ENCODE measurements at places on chromosomes 16 and 17.
A peak's percentile ranks its signal among the peaks of the same experiment; 100 is the strongest.

DNA sequence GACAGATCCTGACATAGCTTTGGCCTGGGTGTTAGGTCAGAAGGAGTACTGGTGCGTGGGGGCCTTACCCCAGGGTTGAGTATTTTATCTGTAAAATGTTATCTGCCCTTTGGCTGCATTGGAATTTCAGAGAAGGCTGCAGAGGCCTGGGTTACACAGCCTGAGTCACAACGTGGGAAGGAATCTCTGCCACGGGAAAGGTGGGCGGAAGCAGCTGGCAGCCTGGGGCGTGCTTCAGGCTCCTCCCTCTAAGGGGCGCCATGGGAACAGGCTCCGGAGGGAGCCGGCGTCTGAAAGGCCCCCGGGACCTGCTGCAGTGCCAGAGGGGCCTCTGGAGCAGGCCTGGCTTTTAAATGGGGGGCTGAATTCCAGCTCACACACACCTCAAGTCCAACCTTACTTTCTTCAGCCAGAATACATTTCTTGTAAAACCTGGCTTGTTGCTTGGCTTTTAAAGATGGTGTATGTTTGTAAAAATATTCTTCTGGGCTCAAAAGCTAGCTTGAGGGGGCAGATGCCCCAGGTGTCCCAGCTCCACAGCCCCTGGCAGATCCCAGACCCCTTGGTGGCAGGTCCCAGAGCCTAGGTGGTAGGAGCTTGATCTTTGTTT is 142.2 kb downstream of the RAB11FIP4 start:
- DNase-seq: no peak

- no peak for DNase-seq
These were observed at the start of gene CDH5 for GRCh38 chr16:66366433-66367299. Gene CDH5, plus strand, starts transcription at chr16:66366691. Its CDS starts 12,647 bp downstream, at chr16:66379338.

GRCh38 chr16:67613808-67614207 is 31.1 kb upstream of the CARMIL2 start:
- no peak for DNase-seq

GRCh38 chr16:51818342-51818944 is 667.4 kb upstream of the SALL1 start:
- DNase-seq: peak; percentile 5

- peak; percentile 9 for DNase-seq
These were observed 29.4 kb downstream of the HLF start for GRCh38 chr17:55294042-55294751.

DNA sequence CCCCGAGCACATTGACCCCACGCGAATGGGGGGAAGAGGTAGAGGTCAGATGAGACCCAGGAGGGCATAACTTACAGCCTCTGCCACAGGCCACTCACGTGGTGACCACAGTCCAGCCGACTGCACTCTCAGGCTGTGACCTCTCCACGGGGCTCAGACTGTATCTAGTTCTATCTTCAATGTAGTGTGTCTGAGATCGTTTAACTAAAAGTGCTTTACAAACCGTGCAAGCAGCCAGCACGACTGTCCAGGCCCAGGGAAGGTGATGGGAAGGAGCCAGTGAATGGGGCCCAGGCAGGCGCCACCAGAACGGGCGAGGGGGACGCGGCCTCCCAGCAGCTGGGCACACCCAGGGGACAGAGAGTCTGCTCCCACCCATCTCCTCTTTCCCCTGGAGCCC is 108.6 kb downstream of the ANKRD11 start:
- DNase-seq: no peak

DNA sequence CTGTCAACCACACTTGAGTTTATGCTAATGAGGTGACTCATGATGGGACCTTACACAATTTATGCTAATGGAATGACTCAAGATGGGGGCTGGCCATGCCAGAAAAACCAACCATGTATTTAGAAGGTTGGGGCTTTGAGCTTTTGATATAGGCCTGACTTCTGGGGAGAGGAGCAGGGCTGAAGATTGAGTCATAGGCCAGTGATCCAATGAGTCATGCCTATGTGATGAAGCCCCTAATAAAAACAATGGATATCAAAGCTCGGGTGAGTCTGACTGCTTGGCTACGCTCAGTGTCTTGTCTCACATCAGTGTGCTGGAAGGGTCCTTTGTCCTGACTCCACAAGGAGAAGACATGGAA is 7.3 kb downstream of the MFSD6L start:
- peak; percentile 51 for DNase-seq

- no peak for DNase-seq
These were observed 253.6 kb downstream of the C16orf95 start for GRCh38 chr16:87063543-87063942.

DNA sequence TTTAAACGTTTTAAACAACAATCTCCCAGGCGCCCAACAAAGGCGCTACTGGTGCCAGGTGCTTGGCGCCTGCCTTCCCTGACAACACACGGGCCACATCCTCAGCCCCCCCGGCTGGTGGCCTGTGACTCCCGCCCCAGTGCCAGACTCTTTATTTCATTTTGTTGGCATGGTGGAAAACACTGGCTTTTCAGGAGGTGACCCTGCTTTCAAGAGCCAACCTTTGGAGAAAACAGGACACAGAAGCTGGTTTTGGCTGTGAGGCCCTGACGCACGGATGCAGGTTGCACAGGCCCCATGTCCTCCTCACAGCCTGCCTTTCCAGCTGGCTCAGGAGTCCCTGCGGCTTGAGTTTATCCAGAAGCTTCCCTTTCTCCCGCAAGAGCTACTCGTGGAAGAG is 100.0 kb downstream of the METRNL start:
- DNase-seq: no peak

- DNase-seq: no peak
These were observed 26.6 kb upstream of the ATP2C2 start for GRCh38 chr16:84341528-84342295.

- no peak for DNase-seq
These were observed 3.5 kb downstream of the ZNF213 start for GRCh38 chr16:3138342-3138741.

DNA sequence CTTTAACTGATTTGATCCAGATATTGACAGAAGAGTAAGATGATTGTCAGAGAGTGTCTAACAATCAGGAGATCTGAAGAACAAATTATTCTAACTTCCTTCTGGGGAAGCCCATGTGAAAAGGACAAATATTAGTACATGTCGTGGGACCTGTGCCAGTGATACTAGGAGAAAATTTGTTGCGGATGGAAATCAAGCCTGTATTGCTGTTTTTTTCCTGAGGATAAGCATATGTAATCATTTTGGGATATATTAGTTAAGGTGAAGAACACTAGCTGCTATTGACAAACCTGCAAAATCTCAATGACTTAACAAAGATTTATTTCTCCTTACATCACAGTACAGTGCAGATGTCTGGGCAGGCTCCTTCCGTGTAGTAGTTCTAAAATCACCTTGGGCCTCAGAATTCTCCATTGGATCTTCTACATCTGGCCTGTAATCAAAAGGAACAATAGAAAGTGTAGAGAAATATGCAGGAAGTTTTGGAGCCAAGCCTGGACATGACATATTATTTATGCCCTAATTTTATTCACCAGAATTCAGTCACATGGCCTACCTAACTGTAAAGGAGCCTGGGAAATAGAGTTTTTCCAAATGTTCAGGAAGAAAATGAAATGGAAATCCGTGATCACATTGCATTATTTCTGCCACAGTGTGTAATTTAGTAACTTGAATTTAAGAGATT is 58.3 kb downstream of the CYB561 start:
- no peak for DNase-seq

DNA sequence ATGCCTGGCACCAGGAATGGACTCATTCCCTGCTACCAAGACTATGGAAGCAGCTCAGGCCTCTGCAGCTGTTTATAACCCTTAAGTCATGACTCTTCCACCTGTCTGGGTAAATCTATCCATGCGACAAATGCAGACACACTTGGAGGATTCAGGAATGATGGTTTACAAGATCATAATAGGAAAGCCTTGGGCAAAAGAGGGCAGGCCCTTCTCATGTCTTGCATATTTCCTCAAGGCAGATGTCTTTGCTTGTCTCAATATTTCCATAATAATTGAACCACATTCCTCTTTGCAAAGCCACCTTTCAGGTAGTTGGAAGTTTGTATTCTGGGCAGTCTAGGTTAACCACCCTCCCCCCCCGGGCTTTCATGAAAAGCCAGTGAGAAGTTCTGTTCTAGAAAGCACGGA is 884 bp upstream of the JPT1 start:
- DNase-seq: no peak

DNA sequence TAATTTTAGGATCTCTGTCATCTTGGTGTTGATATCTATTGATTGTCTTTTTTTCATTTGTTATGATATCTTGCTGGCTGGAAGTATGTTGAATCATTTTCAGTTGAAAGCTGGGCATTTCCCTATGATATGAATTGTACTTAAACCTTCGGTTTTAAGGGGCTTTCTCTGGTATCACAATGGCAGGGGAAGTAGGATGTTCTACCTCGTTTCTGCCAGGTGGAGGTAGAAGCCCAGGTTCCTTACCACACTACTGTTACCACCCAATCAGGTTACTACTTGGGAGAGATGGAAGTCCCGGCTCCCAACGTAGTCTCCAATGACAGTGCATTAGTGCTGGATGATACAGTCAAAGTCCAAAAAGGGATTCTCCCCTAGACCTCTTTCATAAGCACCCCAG is 281.7 kb upstream of the TBX2 start:
- no peak for DNase-seq

GRCh38 chr17:1471911-1472821 is 16.1 kb upstream of the CRK start:
- DNase-seq: no peak

- DNase-seq: no peak
These were observed 151.5 kb upstream of the TOM1L1 start for GRCh38 chr17:54749157-54749556.

- no peak for DNase-seq
These were observed 27.2 kb downstream of the SREBF1 start for GRCh38 chr17:17809531-17810083.

DNA sequence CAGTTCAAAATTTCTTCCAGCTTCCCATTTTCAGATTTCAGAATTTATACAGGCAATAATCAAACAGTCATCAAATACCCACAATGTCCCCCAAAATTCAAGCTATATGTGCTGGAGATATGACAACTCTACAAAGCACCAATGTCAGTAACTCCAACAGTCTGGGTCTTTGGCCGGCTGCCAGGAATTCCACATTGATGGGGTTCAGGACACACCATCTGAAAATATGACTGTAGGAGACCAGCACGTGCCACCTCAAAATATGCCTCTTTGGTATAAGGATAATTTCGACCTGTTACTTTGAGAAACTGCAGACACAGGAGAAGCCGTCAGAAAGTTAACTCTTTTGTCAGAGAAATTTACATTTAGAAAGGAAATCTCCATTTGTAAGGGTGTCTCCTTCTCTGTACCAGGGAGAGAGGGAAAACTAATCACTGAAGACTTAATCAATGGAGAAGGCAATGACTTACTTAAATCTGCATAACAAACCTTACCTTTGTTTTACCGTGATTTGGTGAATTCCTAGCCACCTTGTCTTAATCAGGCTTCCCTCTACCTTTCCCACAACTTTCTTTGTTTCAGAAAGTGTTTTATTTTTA is 594.3 kb upstream of the CDH5 start:
- no peak for DNase-seq

DNA sequence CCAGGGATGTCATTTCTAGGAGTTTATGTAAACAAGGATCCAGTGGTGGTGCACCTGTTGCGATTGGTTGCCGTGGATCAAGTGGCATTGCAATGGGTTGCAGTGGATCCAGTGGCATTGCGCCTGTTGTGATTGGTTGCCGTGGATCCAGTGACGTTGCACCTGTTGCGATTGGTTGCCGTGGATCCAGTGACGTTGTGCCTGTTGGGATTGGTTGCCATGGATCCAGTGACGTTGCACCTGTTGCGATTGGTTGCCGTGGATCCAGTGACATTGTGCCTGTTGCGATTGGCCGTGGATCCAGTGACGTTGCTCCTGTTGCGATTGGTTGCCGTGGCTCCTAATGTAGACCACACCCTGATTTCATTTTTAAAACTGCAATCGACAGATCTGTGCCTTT is 56.2 kb upstream of the CRISPLD2 start:
- DNase-seq: no peak

GRCh38 chr17:16988749-16989229 is 16.9 kb upstream of the TNFRSF13B start:
- DNase-seq: no peak

DNA sequence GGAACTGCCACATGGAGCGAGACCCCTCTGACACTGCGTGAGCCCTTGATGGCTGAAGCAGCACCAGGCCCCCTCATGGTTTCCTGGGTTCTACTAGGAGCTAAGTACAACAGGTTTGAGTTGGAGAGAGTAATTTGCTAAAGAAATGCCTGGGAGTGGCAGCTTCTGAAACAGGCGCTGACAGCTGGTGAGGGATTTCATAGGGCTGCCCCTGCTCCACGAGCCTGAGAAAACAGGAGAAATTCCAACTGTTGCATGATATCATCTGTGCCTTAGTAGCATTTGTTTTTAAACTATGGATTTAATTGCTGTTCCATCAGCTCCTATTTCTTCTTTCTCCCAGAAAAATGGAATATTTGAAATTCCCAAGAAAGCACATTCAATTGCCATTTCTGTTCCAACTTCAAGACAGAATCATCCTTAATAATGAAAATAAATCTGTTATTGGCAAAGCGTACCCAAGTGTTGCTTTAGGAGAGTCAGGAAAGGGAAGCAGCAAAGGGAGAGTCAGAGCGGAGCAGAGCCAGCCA is 78.8 kb upstream of the ANKFN1 start:
- no peak for DNase-seq

DNA sequence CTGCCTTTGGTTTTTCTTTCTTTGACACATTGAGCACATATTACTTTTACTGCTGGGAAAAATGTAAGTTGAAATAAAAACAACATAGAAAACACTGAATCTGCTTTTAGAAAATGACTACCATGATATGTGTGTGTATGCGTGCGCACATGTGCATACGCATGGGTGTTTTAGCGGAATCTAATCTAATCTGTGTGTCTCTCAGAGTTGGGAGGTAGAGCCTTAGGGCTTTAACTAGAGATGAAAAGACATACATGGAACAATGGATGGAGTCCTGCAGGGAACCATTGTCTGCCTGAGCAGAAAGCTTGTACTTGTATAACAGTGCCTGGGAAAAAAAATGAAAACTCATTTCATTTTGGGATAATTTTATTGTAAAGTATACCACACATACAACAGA is 12.4 kb downstream of the SLFN5 start:
- DNase-seq: no peak

- DNase-seq: no peak
These were observed 27.7 kb upstream of the IL21R start for GRCh38 chr16:27374221-27374803.

DNA sequence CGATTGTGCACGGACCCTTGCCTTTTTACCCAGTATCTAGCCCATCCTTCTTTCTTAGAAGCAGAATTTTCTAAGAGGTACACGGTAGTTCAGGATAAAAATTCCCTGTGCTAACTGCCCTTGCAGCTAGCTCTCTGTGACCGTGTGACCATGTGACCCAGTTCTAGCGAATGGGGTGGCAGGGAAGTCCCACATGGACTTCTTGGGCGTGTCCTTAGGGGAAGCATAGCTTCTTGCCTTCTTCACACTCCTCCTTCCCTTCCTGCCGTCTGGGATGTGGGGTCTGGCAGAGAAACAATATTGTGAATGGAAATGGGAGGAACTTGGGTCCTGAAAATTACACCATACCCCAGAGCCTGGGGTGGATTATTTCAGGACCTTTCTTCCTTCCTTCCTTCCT is 670.7 kb downstream of the MAF start:
- DNase-seq: no peak

GRCh38 chr17:32141258-32141657 is 1.0 kb upstream of the RHOT1 start:
- peak; percentile 72 for DNase-seq

Measured in fibroblast of skin of left biceps (primary cell).